Kidney glomerular epithelial cell (primary cell): ENCODE measurements at places on chromosomes 12 and 14.

- peak; percentile 93 for DNase-seq
These were observed 333.9 kb downstream of the ZFP36L1 start for GRCh38 chr14:68458840-68459469.

DNA sequence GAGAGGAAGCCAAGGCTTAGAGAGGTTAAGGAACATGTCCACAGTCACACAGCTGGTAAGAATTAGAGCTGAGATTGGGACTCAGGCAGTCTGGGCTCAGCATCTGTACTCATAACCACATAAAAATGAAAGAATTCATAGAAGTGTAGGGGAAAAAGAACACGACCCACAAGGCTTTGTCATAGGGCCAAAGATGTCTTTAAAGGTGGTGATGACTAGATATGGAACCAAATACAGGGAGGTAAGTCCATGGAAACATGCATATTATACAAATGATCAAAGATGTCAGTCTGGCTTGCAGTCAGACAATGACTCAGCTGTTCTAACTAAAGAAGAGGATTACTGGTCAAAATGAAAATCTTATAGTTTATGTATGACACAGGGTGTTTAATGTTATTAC is 7.2 kb upstream of the SSPN start:
- DNase-seq = no peak

- DNase-seq = no peak
These were observed 298.5 kb downstream of the ERC1 start for GRCh38 chr12:1289371-1290155.

DNA sequence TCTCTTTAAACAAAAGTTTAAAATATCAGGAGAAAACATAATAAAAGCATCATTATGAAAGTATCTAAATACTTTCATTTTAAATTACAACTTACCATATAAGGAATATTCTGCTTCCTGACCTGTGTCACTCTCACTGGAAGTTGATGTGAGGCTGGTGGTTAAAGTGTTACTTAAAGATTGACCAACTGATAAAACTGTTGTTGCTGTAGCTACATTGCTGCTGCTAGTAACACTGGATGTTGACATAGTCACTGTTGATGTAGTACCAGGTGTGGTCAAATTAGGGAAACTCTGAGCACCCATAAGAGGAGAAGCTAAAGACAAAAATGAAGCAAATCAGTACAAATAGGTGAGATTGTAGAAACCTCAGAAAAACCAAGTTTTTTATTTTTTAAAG is 79.9 kb downstream of the HECTD1 start:
- DNase-seq = peak; percentile 47

DNA sequence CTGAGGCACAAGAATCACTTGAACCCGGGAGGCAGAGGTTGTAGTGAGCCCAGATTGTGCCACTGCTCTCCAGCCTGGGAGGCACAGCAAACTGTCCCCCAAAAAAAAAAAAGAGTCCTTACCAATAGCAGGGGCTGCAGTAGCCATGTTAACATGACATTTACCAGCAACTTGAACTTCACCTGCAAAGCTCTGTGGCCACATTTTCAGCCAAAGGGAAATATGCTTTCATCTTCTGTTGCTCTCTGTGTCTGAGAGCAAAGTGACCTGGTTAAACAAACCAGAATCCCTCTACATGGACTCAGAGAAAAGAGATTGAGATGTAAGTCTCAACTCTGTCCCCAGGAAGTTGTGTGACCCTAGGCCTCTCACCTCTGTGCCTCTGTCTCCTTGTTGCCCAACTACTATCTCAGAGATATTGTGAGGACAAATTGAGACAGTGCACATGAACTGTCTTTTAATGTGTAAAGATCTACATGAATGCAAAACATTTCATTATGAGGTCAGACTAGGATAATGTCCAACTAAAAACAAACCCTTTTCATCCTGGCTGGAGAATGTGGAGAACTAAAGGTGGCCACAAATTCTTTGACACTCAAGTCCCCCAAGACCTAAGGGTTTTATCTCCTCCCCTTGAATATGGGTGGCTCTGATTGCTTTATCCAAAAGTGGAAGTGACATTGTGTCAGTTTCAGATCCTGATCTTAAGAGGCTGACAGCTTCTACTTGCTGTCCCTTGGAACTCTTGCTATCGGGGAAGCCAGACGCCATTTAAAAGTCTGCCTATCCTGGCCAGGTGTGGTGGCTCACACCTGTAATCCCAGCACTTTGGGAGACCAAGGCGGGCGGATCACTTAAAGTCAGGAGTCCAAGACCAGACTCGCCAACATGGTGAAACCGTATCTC is 24.7 kb upstream of the P2RX4 start:
- DNase-seq = no peak

- no peak for DNase-seq
These were observed 1.1 kb upstream of the ASPG start for GRCh38 chr14:104084251-104085002.

- no peak for DNase-seq
These were observed 1.7 kb downstream of the ORAI1 start for GRCh38 chr12:121628037-121628436.

DNA sequence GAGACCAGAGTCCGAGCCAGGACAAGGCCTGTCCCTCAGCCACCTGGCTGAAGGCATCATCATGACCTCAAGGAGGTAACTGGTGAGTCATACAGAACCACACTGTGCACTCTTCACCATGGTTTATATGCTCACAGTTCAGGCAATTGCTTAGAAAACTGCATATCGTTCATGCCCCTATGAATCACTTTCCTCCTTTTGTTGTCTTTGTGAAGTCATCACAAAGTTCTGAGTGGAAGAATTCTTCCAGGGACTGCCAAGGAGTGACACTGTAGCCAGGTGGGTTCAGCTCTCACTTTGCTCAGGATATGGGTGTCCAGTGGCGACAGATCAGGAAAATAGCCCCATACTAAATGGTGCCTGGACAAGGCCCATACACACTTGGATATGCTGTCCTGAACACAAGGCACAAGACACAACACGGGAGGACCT is 92.5 kb downstream of the DPF3 start:
- peak; percentile 96 for DNase-seq

- DNase-seq = no peak
These were observed 11.2 kb downstream of the SDS start for GRCh38 chr12:113392520-113392919.

GRCh38 chr12:102484017-102484416 is 3.7 kb upstream of the IGF1 start:
- DNase-seq = no peak

DNA sequence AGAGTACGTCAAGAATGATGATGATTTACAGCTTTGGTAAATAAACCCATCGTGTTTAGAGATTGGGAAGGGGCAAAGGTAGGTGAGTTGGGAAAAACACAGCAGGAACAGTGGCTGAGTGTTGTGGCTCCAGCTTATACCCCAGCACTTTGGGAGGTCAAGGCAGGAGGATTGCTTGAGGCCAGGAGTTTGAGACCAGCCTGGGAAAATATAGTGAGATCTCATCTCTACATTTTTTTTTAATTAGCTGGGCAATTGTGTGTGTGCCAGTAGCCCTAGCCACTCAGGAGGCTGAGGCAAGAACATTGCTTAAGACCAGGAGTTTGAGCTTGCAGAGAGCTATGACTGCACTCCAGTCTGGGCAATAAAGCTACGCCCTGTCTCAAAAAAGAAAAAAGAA is 77.1 kb downstream of the RASSF9 start:
- no peak for DNase-seq

GRCh38 chr12:2343681-2344080 is 290.9 kb downstream of the CACNA1C start:
- no peak for DNase-seq

GRCh38 chr14:36785511-36785910 is 123.9 kb downstream of the PAX9 start:
- no peak for DNase-seq

GRCh38 chr12:2605301-2605700 is 189.5 kb upstream of the FKBP4 start:
- no peak for DNase-seq

DNA sequence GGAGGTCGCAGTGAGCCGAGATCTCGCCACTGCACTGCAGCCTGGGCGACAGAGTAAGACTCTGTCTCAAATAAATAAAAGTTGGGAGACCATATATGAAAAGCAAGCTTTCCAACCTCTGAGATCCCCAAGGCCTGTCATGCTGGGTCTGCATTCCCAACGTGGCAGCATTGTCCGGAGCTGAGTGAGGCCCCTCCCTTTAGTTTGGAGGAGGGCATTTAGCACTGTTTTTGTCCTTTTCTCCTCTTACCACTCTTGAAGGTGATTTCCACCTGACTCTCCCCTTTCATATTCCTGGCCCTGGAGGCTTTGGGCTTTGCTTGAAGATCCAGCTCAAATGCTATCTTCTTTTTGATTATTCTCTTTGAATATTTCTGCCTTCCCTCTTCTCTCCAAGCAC is 3.2 kb downstream of the AACS start:
- DNase-seq = no peak

DNA sequence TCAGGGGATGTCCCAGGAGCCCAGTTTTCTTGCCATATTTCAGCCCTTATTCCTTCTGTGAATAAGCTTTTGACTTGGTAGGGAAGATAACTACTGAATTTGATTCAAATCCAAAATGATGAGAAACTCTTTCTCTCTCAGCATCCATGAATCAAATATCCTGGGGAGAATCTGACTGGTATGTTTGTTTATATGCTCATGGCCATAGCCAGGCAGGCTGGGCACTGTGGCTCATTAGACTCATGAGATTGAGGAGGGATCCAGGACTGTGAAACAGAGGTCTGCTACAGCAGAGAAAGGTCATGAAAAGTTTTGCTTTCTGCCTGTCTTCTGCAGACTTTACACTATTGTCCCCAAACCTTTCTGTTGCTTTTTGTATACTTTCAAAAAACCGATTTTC is 346.4 kb upstream of the ATP2B1 start:
- DNase-seq = no peak

DNA sequence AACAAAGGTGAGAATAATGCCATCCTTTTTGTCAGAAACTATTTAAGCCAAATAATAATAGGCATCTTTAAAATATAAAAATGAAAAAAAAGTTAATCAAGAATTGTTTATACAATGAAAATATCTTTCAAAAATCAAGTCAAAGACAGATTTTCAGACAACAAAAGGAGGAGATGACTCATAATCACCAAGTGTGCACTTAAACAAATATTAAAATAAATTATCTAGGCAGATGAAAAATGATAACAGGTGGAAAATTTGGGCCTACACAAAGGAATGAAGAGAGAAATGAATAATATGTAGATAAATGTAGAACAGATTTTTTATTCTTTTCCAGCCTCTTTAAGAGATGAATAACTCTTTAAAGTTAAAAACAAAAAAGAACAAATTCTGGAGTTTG is 250.0 kb upstream of the PLEKHG7 start:
- no peak for DNase-seq

DNA sequence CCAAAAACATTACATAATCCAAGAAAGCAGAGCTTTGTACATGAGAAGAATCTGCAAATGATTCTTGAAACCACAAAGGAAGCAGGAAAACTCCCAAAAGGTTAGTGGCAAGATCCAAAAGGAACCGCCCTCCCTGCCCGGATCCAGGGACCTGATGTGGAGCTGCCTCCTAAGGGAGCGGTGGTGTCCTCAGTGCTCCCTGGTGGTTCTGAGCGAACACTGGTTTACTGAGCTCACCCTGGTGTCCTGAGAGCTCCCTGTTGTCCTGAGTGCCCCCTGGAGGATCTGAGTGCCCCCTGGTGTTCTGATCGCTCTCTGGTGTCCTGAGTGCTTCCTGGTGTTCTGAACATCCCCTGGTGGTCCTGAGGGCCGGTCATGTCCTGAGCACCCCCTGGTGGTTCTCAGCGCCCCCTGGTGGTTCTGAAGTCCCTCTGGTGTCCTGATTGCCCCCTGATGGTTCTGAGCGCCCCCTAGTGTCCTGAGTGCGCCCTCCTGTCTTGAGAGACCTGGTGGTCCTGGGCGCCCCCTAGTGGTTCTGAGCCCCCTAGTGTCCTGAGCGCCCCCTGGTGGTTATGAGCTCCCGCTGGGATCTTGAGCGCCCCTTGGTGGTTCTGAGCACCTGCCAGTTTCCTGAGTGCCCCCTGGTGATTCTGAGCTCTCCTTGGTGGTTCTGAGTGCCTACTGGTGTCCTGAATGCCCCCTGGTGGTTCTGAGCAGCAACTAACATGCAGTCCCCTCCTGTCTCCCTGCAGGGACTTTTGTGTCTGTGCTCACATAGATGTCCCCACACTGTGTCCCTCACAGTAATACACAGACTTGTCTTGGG is 891.1 kb downstream of the TMEM121 start:
- no peak for DNase-seq

DNA sequence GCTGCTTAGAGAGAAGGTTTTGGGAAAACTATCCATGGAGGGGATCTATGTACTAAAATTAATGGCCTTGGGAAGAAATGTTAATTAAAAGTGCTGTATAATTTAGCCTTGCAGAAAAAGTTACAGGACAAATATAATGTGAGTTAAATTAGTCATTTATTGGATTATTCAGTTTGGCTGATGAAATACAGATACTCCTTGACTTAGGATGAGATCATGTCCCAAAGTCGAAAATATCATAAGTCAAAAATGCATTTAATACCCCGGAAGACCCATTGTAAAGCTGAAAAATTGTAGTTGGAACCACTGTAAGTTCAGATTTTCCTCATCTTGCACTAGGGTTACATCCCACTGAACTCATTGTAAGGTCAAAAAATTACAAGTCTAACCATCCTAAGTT is 9.7 kb downstream of the RTRAF start:
- no peak for DNase-seq

DNA sequence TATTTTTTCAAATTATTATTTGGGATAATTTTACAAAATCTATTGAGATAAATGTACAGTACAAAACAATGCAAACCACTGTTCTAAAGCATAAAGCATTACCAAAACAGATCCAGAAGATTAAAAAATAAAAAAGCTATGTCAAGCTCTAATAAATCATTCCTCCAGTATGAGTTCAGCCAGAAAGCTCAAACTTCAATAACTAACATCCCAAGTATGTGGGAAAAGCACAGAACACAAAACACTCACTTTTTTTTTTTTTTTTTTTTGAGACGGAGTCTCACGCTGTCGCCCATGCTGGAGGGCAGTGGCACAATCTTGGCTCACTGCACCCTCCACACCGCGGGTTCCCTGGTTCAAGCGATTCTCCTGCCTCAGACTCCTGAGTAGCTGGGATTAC is 11.3 kb downstream of the SAV1 start:
- DNase-seq = no peak

DNA sequence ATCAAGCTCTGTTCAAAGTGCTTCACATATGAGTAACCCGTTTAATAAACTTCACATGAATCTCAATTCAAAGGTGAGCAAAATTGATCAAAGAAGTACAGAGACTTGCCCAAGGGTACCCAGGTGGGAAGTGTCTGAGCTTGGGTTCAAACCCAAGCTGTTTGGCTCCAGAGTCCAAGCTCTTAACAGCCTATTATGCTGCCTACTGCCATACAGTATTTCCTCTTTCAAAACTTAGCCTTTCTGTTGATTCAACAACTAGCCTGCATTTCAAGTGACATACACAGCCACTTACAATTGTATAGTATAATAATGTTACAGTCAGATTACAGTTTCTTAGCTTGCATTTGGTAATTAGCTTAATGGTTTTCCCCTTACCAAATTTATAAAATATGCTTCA is 29.7 kb downstream of the FRMD6 start:
- no peak for DNase-seq
